ENCODE measurements at places on chromosomes 3 and 15. TPM values are rescaled to one million over a fixed set of nuclear protein-coding genes. Genes with fewer than 3 reads are reported as not detected.
A peak's percentile ranks its signal among the peaks of the same experiment; 100 is the strongest.

- no peaks in the 10 kb centered on the region for H3K27me3 ChIP-seq
- no peak overlapping the region for H3K4me3 ChIP-seq
- no peak for DNase-seq
- H3K27ac ChIP-seq = no peak overlapping the region
- no peaks in the 10 kb centered on the region for H3K4me1 ChIP-seq
Observed at GRCh38 chr3:124041553-124041952, 49.6 kb upstream of the ROPN1 start.

GRCh38 chr15:99634576-99634975, 68.8 kb downstream of the MEF2A start:
- DNase-seq = no peak
- no peak overlapping the region for H3K4me3 ChIP-seq
- H3K27ac ChIP-seq = no peak overlapping the region
- peaks cover 32% of the 10 kb centered on the region for H3K4me1 ChIP-seq

GRCh38 chr3:3264796-3265195, 85.3 kb upstream of the CRBN start:
- no peak overlapping the region for H3K4me3 ChIP-seq
- H3K4me1 ChIP-seq = no peaks in the 10 kb centered on the region
- DNase-seq = no peak
- peaks cover 19% of the 10 kb centered on the region for H3K36me3 ChIP-seq
- peaks cover 9% of the 10 kb centered on the region for H3K27me3 ChIP-seq

DNA sequence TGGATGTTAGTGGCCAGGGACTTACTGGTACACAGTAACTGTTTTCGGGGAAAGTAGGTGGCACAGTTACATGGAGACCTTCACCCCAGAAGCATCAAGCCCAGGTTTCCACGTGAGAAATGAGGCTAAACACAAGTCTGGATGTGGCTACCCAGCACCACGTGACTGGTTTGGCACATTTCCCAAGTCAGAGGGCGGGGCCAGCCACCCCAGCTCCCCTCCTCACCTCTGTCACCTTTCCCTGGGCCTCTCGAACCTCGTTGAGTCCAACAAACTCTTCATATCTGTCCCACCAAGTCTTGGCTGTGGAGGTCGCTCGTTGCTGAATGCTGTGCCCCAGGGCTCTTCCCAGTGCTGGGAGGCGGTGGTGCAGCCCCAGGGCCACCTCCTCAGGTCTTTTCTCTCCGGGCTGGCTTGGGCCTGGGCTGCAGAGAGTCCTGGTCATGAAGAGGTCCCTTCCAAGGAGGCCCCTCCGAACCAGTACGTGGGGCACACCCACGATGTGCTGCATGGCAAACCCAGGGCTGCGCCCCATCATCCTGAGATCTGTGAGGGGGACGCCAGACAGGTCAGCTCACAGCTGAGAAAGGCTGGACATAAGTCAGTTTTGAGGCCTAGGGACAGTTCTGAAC, 4.8 kb upstream of the PLXNB1 start:
- no peak overlapping the region for H3K4me3 ChIP-seq
- DNase-seq = no peak
- H3K4me1 ChIP-seq = peaks cover 40% of the 10 kb centered on the region
- H3K36me3 ChIP-seq = peaks cover 36% of the 10 kb centered on the region
- H3K27me3 ChIP-seq = no peaks in the 10 kb centered on the region

DNA sequence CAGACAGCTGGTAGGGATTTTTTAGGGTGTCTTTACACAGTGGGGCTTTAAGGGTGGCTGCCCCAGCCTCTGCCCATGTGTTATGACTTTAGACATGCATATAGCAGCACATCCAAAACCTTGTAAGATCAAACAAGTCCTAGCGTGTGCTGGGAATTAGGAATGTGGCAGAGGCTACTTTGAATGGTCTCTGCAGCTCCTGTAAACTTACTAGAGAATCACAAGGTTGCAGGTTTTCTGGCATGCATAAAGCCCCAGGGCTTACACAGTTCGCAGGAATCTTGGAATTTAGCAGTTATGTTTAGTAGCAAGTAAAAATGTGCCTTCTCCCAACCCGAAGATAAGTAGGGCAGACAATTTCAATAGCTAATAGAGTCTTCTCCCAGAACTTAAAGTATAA, 46.9 kb upstream of the COL6A6 start:
- 0 out of 2 replicates have a peak, but pooled peaks cover 2% of the 10 kb centered on the region for H3K4me1 ChIP-seq
- H3K36me3 ChIP-seq = no peaks in the 10 kb centered on the region
- no peak for DNase-seq
- 0 out of 2 replicates have a peak, but pooled peaks cover under 1% of the 10 kb centered on the region for H3K27me3 ChIP-seq
- no peak overlapping the region for H3K4me3 ChIP-seq

- peaks cover 26% of the 10 kb centered on the region for H3K27me3 ChIP-seq
- H3K27ac ChIP-seq = 0 out of 2 replicates have a peak overlapping the region, but pooled peaks have one; percentile 41
- H3K36me3 ChIP-seq = no peaks in the 10 kb centered on the region
- H3K4me3 ChIP-seq = no peak overlapping the region
Observed at GRCh38 chr3:128274837-128275236, 121.6 kb downstream of the EEFSEC start.

DNA sequence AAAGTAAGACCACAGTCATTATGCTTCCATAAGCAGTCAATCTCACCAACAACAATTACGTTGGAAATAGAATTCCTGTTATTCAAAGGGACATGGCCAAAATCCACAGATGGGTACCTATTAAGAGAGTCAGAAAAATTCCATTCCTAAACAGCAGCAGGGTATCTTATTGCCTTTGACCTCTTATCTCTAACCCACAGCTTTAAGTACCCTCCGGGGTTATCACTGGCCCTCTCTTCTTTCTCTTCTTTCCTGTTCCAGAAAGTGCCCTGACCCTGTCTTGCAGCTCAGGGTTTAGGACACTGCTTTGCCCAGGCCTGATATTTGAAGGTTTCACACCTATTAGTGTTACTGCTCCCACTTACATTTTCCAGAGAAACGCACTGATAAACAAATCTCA, 428.7 kb downstream of the TBC1D5 start:
- H3K4me1 ChIP-seq = peaks cover 5% of the 10 kb centered on the region
- H3K4me3 ChIP-seq = no peak overlapping the region
- H3K27ac ChIP-seq = no peak overlapping the region
- H3K27me3 ChIP-seq = no peaks in the 10 kb centered on the region

DNA sequence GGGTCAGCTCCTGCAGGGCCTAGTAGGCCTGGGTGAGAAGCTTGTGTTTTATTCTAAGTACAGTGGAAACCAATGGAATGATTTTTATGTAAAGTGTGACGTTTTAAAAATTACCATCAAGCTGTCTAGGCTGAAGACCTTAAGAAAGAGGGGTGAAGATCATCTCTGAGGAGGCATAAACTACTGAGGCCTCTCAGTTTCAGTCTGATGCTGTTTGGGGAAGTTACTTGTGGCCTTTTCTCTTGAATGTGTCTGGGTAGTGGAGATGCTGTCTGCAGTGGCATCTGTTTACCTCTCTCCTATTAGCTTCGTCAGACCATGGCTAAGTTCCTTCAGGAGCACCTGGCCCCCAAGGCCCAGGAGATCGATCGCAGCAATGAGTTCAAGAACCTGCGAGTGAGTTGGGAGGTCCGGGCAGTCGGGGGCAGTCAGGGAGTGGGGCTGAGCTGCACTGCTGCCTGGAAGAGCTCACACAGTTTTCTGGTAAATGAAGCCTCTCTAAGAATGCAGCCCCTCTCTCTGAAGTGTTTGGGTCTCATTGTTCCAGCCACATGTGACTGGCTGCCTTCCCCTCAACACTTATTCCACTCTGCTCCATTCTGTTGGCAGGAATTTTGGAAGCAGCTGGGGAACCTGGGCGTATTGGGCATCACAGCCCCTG, 1.9 kb downstream of the IVD start:
- no peak for DNase-seq
- H3K4me3 ChIP-seq = peak overlapping the region; percentile 88
- no peaks in the 10 kb centered on the region for H3K27me3 ChIP-seq
- peak overlapping the region; percentile 83 for H3K27ac ChIP-seq

DNA sequence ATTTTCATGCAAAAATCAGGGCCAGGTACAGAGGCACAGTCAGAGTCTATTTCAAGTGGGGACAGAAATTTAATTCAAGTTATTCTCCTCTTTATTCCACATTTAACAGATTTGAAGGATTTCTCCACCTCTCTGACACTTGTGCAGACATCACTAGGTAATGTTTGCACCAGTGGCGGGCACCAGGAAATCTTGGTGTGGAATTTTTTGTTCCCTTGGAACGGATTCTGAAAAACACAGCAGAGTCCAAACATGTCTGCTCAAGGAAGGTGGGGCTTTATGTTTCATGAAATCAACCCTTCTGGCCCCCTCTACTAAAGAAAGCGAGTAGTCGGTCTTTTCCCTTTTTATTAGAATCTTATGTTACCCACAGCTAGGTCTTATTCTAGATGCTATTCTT, 271.2 kb upstream of the MDFIC2 start:
- no peak for DNase-seq
- no peaks in the 10 kb centered on the region for H3K27me3 ChIP-seq
- H3K4me1 ChIP-seq = peaks cover 8% of the 10 kb centered on the region
- H3K36me3 ChIP-seq = no peaks in the 10 kb centered on the region
- no peak overlapping the region for H3K27ac ChIP-seq

DNA sequence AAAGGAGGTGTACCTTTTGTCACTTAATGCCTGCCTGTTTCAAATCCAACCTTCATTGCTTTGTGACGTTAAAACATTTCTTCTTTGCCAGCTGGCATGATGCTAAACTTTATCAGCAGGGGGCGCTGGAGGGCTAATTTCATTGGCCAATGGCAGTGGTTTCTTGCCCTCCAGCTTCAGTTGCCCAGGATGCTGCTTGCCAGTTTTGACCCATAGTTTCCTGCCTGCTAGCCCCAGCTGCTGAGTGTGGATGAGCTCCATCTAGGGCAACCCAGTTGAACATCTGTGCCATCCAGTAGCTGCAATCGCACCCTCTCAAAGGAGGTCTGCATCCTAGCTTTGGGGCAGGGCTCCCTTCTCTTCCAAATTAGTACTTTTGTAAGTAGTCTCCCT, 22.1 kb downstream of the ACKR2 start:
- H3K4me1 ChIP-seq = peaks cover 12% of the 10 kb centered on the region
- DNase-seq = peak; percentile 88
- H3K36me3 ChIP-seq = no peaks in the 10 kb centered on the region
- no peak overlapping the region for H3K4me3 ChIP-seq
- H3K27me3 ChIP-seq = no peaks in the 10 kb centered on the region

GRCh38 chr15:31433091-31433490, 106.5 kb downstream of the KLF13 start:
- no peak overlapping the region for H3K4me3 ChIP-seq
- peaks cover 3% of the 10 kb centered on the region for H3K27me3 ChIP-seq

Gene VGLL3
- total RNA-seq = 10.4 TPM
